ENCODE measurements at places on chromosomes 2 and 18.

DNA sequence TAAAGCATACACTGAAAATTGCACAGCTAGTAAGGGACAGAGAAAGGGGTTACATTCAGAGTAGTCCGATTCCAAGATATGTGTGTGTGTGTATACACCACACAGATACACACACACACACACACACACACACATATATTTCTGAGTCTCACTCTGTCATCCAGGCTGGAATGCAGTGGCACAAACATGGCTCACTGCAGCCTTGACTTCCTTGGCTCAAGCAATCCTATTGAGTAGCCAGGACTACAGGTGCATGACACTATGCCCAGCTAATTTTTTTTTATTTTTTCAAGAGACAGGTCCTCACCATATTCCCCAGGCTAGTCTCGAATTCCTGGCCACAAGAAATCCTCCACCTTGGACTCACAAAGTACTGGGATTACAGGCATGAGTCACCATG is 68.1 kb upstream of the ITPRID2 start:
- DNase-seq: no peak

- DNase-seq: no peak
These were observed 20.8 kb upstream of the VIT start for GRCh38 chr2:36675579-36676282.

DNA sequence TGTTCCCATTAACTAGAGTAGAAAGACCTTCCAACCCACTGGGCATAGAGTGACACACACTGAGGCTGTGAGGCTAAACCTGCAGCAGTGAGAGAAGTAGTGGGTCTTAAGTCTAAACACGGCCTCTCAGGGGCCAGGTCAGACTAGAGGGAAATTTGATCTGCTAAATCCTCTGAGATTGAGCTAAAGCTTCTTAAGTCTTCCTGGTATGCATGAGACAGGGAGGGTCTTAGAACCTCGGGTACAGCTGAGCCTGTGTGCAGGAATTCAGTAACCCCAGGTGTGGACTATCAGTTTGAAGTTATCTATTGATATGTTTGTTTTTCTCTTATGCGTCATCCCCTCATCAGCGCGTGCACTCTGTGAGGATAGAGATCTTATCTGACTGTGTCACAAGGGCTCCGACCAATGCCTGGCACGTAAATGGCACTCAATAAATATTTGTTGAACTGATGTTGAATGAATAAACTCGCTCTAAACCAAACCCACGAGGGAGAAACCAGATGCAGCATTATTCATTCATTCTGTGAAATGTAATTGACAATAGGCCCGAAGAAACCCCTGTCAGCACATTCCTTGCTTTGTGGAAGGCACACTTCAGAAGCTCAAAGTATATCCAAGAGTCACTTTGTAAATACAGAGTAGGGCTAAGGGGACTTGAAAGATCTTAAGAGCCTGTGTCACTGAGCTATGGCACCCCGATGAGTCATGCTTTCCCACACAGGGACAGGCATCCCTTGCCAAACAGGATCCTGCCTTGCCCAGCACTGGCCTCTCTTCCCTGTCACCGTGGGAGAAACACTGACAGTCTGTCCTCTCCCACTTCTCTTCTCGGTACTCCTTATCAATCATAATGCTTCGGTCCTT is 21.7 kb upstream of the RAB10 start:
- DNase-seq: no peak

- DNase-seq: no peak
These were observed 85.0 kb downstream of the BOD1L2 start for GRCh38 chr18:57231864-57232263.

DNA sequence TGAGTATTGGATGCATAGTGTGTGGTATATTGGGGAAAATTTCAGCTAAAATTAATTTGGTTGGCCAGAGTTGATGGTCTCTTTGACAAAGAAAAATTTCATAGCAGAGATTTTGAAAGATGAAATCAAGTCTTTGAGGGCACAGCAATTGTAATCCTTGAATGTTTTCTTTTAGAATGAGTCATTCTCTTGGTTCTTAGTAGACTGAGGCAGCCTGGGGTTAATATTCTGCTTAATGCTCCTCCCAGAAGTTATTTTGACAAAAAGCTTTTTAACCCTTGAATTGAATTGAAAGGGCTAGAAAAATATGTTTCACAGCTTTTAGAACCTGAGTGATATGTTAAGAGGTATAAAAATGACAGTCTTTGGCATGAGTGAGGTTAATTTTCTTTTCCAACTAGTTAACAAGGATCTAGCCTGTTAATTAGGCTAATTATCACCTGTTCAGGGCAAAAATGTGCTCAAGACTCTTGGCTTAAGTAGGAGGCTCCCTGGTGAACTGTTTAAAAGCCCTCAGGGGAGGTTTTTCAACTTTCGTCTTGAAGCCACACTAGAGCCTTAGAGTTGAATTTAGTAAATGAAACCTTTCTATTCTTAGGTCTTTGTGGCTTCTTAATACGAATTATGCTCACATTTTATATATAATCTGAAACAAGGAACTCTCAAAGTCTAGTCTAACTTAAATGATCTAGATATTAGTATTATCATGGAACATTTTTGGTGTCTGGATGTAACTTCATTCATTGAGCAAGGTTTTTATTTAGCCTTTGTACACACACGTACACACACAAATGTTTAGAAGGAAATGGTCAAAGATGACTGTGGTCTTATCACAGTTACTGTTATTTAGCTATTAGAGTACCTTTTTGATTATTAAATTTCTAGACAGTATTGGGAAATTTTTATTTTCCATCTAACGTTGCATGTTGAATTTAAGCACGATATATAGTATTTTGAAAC is 272.5 kb downstream of the ZNF407 start:
- no peak for DNase-seq

Measured in GM19239 (cell line).